Activated T-helper 9 cell treated with anti-CD3 and anti-CD28 coated beads, Interleukin-2, amount 50 U/mL, for 16 hours (primary cell): ENCODE measurements at places on chromosomes 1 and 21.

GRCh38 chr1:61079898-61080336, 2.4 kb upstream of the NFIA start:
- no peak for DNase-seq

- DNase-seq, result no peak
These were observed 48.6 kb downstream of the ACOT7 start for GRCh38 chr1:6345009-6345408.

DNA sequence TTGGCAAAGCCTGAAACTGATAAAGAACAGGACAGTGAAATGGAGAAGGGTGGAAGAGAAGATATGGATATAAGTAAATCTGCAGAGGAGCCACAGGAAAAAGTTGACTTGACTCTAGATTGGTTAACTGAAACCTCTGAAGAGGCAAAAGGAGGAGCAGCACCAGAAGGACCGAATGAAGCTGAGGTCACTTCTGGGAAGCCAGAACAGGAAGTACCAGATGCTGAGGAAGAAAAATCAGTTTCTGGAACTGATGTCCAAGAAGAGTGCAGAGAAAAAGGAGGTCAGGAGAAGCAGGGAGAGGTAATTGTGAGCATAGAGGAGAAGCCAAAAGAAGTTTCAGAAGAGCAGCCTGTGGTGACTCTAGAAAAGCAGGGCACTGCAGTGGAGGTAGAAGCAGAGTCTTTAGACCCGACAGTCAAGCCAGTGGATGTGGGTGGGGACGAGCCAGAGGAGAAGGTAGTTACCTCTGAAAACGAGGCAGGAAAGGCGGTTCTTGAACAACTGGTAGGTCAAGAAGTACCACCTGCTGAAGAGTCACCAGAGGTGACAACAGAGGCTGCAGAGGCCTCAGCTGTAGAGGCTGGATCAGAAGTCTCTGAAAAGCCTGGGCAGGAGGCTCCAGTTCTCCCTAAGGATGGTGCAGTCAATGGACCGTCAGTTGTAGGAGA, 16.3 kb downstream of the CCDC17 start:
- no peak for DNase-seq

- no peak for DNase-seq
These were observed 6.1 kb downstream of the ZNF692 start for GRCh38 chr1:248852481-248853405.

DNA sequence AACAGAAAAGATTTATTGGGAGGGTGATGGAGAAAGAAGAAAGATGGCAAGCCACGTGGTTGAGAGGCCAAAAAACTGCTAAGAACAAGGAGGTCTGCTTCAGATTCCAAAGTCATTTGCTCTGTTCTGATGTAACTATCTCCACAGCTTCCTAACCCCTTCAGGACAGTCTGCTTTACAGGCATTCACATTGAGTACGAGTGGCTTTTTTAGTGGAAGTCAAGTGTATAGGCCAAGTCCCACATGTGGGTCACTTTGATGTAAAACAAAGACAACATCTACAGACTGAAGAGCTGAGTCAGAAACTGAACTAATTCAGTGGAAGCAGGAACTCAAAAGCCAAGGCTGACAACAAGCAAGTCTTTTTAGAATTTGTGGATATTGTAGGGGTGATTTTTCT, 128.7 kb upstream of the F3 start:
- DNase-seq, result no peak

DNA sequence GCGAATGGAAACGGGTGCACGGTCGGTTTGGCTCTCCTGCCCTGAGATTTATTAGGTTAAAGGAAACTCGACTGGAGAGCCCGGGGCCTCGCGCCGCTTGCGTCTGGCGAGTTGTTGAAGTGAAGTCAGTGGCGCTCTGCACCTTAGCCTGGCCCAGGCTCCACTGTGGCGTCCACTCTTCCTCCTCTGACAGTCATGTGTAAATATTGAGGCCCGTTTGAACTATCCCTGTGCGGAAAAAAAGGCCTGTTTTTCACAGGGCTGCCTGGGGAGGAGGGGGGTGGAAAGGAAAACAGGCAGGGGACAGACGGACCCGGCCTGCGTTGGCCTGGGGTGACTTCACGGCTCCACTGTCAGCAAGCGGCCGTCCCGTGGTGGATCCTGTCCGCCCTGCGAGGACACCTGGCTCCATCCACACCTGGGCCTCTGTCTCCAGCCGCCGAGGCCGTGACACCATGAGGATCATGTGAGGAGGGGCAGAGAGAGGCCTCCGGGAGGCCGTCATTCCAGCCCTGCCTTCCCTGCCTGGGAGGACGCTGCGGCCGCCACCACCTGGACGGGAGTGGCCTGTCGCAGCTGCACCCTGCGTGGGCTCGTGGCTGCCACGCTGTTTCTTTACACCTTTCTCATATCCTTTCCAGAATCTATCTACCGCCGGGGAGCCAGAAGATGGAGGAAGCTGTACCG, 59.8 kb downstream of the FAAP20 start:
- DNase-seq, result no peak
